ENCODE measurements at places on chromosomes 13 and 19.

DNA sequence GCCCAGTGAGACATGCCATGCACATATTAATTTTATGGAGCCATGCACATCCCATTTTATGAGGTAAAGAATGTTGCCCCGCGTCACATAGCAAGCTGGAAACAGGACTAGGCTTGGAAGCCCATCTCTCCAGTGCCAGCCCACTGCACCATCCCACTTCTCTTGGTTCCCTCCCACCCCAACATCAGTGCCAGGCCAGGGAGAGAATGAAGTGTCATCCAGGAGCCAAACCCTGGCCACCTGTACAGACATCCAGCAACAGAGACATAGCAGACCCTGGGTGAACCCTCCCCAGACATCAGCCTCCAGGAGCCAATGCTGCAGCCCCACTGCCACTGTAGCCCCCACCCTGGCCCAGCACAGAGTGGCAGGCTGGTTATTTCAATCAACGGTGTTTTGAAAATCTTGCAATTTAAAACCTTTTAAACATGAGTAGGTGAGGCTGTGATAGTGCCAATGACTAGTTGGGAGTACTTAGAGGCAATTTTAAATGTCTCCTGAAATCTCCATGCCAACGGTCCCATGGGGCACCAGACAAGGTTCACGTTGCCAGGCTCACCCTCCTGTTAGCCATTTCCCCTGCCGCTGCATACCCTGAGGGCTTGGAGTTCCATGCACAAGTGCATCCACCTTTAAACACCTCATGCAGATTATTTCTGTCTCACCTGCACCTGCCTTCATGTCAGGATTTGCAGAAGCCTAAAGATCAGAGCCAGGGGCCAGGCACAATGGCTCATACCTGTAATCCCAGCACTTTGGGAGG lies 34.7 kb downstream of the VSTM2B start:
- DNase-seq = no peak

DNA sequence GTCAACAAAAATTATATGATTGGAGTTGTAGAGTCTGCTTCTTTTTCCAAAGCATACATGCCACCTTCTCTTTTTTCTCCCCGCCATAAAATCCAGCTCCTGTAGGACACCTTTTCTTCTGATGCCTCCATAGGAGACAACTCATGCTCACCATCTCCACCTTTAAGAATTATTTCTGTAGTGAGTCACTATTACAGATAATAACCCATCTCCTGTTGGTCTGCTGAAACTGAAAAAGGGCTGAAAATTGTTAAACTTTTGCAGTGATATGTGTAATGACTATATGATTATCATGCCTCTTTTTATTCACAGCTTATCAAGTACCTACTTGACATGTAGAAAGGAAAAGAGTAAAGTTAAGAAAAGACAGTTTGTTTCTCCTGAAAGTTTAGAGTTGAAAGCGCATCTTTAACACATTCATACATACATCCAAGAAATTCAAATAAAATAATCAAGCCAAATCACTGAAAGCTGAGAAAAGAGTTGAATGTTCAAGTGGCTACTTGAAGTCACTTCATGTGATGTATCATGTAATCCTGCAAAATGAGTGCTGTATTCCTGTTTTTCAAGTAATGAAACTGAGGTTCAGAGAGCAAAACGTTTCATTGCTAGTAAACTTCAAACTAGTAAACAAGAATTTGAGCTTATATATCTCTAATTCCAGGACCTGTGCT lies 35.5 kb upstream of the LPAR6 start:
- no peak for DNase-seq

DNA sequence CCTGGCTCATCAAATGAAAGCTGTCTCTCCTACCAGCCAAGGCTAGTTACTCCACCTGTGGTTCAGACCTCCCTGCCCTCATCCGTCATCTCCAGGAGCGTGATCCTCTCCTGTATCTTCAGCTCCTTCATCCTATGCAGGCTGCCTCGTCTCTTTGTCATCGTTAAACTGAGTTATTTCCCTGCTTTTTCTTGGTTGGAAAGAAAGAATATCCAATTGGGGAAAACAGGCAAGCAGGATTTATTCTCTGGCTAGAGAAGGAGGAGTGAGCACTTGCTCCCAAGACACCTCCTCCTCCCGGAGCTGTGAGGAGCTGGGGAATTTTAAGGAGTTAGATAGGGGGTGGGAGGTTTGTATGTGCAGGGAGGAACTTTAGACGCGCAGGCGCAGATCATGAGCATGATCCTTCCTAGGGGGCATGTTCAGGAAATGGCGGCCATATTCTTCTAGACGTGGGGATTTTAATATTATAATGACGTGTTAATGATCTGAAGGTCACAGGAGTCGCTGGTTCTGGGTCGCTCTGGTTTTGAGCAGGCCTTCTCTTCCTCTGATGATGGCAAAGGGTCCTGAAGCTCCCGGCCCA lies 156.4 kb upstream of the KL start:
- no peak for DNase-seq

DNA sequence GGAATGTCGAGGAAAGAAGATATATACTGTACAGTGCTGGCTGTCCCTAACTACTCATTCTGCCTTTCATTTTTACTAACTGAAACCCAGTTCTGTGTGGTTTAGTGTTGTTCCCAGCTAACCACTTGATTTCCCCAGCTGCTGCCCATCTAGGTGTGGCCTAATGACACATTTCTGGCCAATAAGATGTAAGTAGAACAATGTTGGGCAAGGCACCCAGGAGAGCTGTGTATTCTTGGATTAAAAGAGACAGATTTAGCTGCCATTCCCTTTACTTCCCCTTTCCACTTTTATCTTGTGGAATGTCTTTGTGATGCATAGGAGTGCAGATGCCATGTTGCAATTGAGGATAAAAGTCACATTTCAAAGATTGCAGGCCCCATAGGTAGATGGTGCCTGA lies 28.3 kb upstream of the PCDH9 start:
- DNase-seq = no peak

- no peak for DNase-seq
These were observed 6.2 kb downstream of the SETDB2 start for GRCh38 chr13:49450105-49450819.

DNA sequence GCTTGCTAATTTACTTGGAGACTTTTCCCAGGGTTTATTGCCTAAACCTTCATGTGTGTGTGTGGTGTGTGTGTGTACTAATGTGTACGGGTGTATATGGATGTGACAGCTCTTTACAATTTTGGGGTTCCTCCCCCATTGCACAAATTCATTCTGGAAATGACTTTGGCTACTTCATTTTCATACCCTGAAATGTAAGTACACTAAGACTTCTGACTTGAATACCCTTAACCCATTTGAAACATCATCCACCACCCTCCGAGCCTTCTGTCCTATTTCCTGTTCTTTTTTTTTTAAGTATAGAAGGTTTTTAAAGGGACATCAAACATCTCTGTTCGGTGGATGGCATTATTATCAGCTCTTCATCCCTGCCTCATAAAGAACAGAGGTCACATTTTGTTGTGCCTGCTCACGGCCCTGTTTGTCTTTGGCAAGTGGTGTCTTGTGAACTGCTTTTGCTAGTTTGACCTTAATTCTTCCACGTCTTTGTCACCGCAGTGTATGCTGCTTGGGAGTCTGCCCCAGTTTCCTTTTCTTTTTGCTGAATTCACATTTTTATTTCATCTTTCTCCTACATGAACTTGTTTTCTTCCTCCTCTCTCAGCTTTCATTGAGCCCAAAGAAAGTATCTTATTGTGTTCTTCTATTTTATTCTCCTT lies 228.3 kb downstream of the FOXO1 start:
- no peak for DNase-seq

DNA sequence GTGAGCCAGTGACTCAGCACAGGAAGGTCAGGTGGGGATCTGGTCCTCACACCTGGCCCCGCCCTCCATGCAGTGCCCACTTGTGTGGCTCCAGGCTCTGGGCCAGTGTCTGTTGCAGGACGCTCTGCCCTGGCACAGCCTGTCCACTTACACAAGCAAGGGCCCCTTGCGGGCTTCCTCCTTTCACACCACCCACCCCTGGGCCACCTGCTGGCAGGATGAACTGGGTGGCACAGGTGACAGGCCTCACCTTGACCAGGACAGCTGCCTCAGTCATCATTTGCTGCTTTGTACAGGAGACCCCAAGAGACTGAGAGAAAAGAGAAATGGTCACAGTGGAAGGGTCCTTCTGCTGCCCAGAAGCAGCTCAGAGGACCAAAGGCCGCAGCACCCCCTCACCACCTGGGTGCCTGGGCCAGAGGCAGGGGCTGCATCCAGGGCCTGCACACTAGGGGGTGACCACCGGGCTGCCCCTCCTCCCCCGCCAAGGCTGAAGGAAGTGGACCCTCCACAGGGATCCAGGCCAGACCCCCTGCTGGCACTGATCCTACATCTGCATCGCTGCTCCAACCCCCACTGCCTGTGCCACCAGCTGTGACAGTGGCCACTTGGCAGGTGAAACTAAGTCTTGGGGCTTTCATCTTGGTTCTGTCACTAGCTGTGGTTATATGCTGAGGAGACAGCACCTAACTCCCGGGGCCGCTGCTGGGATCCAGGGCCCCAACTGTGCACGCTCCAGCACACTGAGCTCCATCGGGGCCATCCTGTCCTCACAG lies 110.3 kb downstream of the TUBA3C start:
- no peak for DNase-seq

- DNase-seq = no peak
These were observed 92.5 kb downstream of the RAB20 start for GRCh38 chr13:110468986-110469495.

DNA sequence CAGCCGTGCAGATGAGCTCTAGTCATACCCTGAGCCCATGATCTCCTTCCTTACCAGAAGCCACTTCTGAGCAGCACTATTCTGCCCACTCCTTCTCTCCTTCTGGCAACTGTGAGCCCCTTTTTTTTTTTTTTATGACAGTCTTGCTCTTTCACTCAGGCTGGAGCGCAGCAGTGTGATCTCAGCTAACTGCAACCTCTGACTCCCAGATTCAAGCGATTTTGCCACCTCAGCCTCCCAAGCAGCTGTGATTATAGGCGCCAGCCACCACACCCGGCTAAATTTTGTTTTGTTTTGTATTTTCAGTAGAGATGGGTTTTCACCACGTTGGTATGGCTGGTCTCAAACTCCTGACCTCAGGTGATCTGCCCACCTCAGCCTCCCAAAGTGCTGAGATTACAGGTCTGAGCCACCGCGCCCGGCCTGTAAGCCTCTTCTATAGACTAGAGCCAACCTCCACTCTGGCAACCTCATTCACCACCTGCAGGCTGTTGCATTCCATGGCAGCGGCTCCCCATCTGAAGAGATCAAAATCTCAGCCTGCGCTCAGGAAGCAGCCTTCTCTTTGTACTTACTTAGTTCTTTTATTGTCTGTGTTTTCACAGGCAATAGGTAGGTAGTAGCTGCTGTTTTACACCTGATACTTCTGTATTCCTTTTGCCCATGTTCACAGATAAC lies 34.8 kb upstream of the NDFIP2 start:
- DNase-seq = no peak

GRCh38 chr13:24606486-24607170 lies 73.6 kb upstream of the ATP12A start:
- DNase-seq = no peak

DNA sequence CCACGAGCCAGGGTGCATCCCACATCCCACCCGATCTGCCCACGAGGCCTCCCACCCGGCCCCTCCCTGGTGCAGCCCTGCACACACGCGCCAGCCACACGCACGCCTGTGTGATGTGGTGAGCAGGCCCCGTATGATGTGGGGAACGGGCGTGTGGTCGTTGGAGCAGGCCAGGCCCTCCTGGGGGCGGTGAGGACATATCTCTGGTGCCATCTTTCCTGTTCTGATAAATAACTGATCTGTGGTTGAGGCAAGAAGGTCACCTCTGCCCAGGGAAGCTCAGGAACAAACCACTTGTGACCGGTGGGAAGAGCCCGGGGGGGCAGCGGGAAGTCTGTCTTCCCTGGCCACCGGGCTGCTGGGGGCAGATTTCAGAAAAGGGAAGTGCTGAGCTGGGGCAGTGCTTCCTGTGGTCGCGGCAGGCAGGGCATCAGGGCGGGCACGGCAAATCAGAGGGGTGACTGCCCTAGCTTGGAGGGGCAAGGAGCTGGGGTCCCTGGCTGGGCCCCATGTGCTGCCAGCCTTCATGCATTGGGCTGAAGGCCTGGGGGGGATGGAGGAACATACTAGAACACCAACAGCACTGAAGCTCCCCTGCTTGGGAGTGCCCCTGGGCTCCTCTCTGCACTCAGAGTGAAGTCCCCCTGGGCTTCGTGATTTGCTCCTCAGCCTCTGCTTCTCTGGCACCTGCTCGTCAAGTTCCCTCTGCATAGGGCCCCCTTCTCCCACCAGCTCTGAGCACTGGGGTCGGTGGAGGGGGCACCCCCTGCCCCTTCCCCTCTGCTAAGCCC lies 35.2 kb upstream of the SLC7A10 start:
- peak; percentile 82 for DNase-seq

GRCh38 chr13:72431981-72432682 lies 295.3 kb downstream of the MZT1 start:
- no peak for DNase-seq
